ENCODE measurements at places on chromosomes 7 and 10.

- DNase-seq = no peak
Observed at GRCh38 chr7:115332691-115333090, 410.8 kb downstream of the MDFIC start.

DNA sequence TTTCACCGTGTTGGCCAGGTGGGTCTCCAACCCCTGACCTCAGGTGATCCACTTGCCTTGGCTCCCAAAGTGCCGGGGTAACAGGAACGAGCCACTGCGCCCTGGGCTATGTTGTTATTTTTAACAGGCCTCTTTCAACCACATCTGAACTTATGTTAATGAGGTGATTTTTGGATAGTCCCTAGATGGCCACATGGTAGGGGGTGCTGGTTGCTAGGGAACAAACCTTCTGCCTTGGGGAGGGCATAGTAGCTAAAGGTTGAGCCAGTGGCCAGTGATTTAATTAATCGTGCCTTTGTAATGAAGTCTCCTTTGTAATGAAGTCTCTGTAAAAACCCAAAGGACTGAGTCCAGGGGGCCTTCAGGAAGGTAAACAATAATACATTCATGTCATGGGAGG lies 9.1 kb downstream of the COMTD1 start:
- DNase-seq = no peak

DNA sequence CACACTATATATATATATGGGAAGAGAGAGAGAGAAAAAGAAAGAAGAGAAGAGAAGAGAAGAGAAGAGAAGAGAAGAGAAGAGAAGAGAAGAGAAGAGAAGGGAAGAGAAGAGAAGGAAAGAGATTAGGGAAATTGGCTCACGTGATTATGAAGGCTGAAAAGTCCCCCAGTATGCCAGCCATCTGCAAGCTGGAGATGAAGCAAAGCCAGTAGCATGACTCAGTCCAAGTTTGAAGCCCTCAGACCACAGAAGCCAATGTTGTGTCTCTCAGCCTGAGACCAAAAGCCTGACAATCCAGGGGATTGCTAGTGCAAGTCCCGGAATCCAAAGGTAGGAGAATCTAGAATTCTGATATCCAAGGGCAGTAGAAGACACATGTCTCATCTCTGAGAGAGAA lies 206.3 kb upstream of the PRSS1 start:
- no peak for DNase-seq

DNA sequence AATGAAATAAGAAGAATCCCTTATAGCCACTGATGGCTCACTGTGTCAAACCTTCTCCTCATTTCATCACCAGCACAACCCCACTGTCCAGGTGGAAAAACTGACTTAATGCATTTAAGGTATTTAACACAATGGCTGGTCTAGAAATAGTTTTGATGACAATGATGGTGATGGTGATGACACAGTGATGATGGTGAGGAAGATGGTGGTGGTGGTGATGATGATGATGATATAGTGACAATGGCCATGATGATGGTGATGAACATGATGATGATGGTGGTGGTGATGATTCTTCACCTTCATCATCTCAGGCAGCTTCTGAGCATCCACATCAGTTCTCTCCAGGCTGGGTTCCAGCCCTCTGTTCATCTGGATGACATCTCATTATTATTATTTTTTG lies 186.6 kb downstream of the TCERG1L start:
- DNase-seq = no peak

- DNase-seq = no peak
Observed at GRCh38 chr10:48946891-48947500, 7.4 kb upstream of the LRRC18 start.

DNA sequence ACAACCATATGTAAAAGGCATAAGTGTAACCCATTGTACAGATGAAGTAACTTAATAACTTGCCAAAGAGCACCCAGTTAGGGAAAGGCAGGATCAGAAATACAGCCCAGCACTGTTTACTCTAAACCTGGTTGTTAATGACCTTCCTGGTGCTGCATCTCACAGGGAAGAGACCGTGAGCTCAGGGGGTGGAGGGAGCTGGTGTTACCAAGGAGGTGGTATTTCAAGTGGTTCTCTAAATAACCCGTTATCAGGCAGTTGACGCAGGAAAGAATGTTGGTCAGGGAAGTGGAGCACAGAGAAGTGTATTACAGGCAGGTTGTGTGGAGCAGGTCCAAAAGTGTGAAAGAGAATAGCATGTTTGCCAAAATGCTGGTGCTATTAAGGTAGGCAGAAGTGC lies 4.4 kb upstream of the ST7 start:
- no peak for DNase-seq

GRCh38 chr7:72429316-72429715 lies 17.2 kb upstream of the CALN1 start:
- no peak for DNase-seq

- no peak for DNase-seq
Observed at GRCh38 chr10:75043256-75044131, 68.0 kb upstream of the SAMD8 start.

DNA sequence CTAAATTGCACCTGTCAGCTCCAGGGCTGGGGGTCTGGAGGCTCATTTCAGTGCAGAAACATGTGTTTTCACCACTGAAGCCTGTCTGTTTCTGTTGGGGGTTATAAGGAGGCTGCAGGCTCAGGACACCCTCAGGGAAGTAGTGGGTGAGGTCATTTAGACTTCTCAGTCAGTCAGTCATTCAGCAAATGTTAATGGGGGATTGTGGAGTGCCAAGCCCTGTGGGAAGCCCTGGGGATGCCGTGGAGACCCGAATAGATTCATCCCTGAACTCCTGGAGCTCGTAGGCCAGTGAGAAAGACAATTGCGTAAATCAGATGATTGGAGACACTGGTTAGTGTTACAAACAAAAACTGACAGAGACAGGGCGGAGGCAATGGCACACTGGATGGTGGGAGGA lies 19.2 kb downstream of the LHPP start:
- no peak for DNase-seq

DNA sequence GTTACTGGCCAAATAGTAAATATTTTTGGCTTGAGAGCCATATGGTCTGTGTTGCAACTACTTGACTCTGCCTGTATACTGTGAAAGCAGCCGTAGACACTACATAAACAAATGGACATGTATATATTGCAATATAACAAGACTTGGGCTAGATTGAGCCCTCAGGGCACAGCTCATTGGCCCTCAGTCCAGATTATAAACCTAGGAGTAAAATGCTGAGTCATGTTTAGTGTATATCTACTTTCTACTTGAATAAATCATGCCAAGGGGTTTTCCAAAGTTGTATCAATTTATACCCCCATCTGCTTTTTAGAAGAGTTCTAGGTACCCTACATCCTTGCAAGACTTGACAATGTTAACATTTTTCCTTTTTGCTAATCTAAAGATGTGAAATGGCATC lies 27.4 kb upstream of the POU6F2 start:
- no peak for DNase-seq

GRCh38 chr7:133858311-133858710 lies 268.8 kb upstream of the LRGUK start:
- DNase-seq = no peak

- no peak for DNase-seq
Observed at GRCh38 chr10:37803269-37803668, 54.1 kb downstream of the ZNF248 start.

- DNase-seq = peak; percentile 40
Observed at GRCh38 chr7:47950714-47951113, 2.4 kb upstream of the PKD1L1 start.

- DNase-seq = no peak
Observed at GRCh38 chr10:131184503-131184902, 127.0 kb downstream of the TCERG1L start.

DNA sequence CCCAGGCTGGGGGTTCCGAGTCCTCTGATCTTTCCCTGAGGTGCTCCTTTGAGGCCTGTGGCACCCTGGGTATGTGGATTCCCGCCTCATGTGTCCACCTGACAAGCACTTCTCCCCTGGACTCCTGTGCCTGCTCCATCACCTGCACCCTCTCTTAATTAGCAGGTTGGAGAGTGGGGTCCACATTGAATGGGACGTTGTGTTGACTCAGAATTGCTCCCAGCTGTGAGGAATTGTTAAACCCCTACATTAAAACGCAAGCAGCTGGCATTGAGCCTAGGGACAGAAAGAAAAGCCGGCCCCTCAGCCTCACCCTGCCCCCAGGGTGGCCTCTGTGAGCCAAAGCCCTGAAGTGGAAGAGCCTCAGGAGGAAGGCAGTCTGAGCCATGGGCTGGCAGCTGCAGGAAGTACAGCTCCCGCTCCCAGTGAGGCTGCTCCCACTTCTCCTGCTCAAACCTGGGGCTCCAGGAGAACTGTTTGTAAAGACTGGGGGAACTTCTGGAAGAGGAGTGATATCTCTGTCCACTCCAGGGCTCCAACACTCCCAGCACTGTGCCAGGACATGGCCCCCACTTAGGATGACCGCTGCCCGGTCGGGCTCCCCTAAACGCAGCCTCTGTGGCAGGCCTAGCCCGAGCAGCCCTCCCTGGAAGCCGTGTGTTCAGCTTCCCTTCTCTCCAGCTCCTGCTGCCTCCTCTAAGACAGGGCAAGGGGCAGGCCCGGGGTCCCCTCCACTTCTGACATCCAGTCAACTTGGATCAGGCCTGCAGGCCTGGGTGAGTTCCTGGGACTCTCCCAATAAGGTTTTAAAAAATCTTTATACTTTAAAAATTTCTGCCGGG lies 1.8 kb upstream of the OPN4 start:
- no peak for DNase-seq

DNA sequence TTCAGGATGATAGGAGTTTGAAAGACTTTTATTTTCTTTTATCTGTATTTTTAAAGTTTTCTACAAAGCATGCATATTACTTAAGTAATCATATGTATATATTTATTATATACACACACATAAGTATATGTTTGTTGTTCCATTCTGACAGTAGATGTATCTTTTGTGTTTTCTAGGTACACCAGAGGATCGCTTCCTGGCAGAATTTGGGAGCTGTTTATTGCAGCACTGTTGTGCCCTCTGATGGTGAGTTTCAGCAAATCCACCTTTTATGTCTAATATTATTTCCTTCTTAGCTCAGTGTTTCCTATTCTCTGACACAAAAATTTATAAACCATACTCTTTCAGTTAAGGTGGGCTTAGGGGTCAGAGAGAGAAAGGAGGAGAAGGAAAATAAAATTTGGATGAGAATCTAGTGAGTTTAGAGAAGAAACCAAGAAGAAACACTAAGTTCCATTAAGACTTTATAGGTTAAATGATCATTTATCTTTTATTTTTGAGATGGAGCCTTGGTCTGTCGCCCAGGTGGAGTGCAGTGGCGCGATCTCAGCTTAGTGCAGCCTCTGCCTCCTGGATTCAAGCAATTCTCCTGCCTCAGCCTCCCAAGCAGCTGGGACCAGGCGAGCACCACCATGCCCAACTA lies 59.2 kb upstream of the OIT3 start:
- DNase-seq = peak; percentile 80

GRCh38 chr10:19947215-19947614 lies 131.0 kb downstream of the PLXDC2 start:
- DNase-seq = no peak

DNA sequence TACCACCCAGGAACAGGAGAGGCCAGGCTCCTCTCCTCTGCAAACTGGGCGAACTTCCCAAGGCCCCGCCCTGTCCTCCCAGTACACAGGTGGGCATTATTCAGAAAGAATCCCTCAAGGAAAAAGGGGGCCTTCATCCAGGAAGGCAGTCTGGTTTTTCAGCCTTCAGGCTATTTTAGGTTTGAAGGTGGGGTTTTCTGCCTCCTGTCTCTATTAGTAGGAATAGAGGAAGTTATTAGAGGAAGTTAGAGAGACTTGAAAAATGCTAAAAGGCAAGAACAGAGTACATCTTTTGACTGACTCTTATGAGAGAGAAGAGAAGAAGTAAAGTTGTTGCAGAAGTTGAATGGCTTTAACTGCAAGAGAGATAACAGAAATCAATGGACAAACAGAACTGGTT lies 250.9 kb upstream of the SORCS1 start:
- DNase-seq = no peak

DNA sequence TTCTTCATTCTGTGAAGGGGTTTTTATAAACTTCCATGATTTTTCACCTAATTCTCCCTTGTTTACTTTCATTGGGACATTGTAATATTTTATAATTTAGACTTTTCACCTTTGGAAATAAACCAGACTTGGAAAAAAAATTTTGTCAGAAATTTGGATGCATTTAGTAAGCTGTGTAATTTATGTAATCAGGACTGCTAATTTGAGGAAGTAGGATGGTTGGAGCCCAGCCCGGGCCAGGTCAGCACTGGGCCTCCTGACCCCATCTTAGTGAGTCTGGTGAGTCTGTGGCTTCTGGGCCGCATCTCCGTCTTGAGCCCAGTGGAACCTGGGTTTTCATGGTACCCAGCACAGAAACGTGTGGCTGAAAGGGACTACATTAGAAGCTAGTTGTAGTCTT lies 27.6 kb upstream of the ZNF32 start:
- no peak for DNase-seq

GRCh38 chr7:26686448-26686981 lies 177.9 kb downstream of the SKAP2 start:
- DNase-seq = peak; percentile 88

DNA sequence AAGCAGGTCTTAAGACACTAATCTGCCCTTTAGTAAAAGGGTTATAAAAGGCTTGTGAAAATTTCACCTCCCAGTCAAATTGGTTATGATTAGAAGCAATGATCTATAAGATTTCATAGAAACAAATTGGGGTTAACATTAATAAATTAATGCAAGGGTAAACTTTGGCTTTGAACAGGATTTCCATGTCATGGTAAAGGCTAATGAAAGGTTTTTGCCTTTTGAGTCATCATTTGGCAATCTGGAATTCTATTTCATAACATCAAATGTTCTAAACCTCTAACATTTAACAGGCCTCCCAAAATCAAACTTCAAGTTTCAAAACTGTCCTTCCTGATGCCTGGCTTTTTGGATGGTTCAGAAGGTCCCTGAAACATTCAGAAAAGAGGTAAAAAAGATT lies 62.4 kb downstream of the COA1 start:
- no peak for DNase-seq

DNA sequence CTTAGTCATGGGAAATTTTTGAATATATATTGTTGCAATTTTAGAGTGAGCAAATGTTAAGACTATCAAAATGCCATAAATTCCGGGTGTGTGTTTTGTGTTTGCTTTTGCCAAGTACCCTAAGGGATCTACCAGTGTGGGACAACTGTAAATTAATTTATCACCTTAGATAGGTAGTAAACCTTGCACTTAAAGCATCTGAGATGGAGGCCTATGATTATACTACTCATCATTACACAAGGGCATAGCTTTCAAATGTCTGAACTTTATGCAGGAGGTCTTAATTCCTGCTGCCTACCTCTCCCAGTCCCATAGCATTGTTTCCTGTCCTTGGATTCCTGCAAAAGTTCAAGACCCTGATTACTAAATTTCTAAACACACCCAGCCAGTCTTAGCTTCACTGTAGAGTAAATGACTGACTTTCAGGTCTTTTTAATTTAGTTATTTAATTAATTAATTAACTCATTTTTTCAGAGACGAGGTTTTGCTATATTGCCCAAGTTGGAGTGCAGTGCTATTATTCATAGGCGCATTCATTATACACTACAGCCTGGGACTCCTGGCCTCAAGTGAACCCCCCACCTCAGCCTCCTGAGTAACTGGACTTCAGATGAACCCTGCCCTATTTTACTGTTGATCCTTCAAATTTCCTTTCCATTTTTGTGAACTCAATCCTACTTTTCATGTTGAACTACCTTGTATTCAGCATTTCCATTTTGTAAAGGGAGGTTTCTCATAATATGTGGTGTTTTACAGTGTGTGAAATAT lies 47.0 kb downstream of the THSD7A start:
- DNase-seq = no peak
